Activated CD4-positive, alpha-beta T cell treated with anti-CD3 and anti-CD28 coated beads for 4 hours (primary cell): ENCODE measurements at places on chromosomes 11 and 22.
A peak's percentile ranks its signal among the peaks of the same experiment; 100 is the strongest.

- no peak for DNase-seq
Observed at GRCh38 chr11:86938900-86939880, 16.0 kb downstream of the FZD4 start.

DNA sequence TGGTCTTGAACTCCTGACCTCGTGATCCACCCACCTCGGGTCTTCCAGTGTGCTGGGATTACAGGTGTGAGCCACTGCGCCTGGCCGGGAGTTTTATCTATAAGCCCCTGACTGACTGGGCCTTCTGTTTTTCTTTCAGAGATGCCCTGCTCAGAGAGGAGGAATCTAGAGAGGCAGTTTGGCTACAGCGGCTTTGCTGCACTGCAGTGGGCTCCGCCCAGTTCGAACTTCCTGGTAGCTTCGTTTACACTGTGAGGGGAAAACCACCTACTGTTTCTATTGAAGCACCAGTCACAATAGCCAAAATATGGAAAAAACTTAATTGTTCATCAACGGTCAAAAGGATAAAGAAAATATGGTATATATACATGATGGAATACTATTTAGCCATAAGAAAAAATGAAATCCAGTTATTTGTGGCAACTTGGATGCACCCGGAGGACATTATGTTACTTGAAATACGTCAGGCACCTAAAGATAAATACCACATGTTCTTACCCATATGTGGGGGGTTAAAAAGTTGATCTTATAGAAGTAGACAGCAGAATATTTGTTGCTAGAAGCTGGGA is 31.9 kb upstream of the FAM181B start:
- DNase-seq, result no peak

GRCh38 chr11:8023831-8024555 is 36.9 kb downstream of the EIF3F start:
- no peak for DNase-seq

GRCh38 chr22:20298803-20299745 is 20.8 kb downstream of the DGCR6L start:
- peak; percentile 95 for DNase-seq

DNA sequence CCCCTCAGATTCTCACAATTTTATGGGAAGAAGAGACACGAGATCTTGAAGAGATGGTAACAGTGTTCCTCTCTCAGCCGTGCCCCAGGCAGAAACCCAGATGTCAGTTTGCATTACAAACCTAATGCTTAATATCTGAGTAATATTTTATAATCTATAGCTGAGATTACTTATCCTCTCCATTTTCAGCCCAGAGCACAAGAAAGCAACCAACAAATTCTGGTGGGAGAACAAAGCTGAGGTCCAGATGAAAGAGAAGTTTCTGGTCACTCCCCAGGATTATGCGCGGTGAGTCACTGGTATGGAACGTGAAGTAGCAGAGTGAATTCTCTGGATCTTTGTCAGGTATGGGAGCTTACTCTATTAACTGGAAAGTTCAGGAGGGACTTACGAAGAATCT is 884 bp downstream of the CENATAC start:
- DNase-seq, result no peak

- no peak for DNase-seq
Observed at GRCh38 chr11:123755813-123756212, 1.5 kb upstream of the OR6X1 start.

GRCh38 chr11:131614631-131615030 is 244.2 kb downstream of the NTM start:
- DNase-seq, result no peak

DNA sequence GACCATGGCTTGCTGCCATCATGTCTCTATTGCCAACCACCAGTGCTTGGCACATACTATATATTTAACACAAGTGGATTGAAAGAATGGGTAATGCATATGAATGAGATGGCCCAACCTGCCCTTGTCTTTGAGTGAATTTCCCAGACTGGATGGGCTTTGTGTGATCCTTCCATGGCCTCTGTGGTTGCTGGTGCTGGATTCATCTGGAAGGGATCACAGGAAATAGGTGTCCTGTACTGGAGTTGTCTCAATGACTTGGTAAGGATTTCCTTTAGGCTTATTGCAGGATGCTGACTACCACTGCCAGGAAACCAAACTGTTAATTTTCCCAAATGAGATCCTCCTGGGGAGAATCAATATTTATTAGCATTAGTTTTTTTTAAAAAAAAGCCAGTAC is 328.6 kb downstream of the TMEM135 start:
- no peak for DNase-seq

DNA sequence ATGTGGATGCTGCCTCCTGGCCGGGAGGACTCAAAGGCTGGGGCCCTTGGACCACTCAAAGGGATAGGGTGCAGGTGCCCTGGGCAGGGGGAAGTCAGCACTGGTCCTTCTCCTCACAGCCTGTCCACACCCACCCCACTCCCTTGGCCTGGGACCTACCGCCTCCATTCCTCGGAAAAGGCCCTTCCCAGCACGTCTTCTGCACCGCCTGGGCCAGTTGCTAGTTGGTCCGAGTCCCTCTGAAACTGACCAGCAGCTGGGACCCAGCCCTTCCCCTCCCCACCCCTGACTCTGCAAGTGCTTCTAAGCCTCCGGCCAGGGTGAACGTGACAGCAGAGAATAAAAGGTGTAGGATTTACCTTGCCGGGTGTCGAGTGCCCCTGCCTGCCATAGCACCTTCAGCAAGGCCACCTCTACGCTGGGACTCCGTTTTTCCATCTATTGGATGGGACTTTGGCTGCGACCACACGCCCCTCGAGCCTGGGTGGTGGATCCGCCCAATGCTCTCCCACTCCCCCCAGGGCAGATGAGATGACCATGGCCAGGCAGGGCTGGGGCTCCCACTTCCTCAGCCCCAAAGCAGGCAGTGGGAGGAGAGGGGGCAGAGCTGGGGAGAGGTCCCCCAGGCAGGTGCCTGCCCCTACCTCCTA is 37.3 kb downstream of the OSBPL5 start:
- no peak for DNase-seq

- DNase-seq, result no peak
Observed at GRCh38 chr11:67999201-67999629, 4.7 kb downstream of the UNC93B1 start.

GRCh38 chr22:22759371-22759770 is 115.0 kb downstream of the GGTLC2 start:
- no peak for DNase-seq
